ENCODE measurements at places on chromosomes 6 and 20.
A peak's percentile ranks its signal among the peaks of the same experiment; 100 is the strongest.

DNA sequence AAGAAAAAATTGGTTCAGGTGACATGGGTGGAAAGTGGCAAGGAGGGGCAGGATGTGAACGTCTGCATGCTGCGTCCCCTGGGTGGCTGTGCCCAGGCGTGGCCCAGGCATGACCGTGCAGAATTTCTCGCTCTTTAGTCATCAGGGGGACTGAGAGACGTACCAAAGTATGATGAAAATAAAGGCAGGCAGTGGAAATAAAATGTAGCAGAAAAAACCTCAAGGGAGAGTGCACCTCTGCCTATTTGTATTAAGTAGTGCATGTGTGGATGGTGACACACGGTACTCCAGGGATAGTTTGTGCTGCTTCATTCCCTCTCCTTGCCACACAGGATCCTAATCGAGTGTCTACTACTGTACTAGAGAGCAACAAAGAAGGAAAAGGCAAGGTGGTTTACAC lies 81.1 kb downstream of the ATP9A start:
- no peak for DNase-seq

- DNase-seq = no peak
Measured at GRCh38 chr6:40517654-40518053, 69.5 kb downstream of the LRFN2 start.

- DNase-seq = no peak
Measured at GRCh38 chr20:10079964-10080363, 45.2 kb downstream of the ANKEF1 start.

GRCh38 chr6:159170333-159170672 lies 1.1 kb downstream of the FNDC1 start:
- DNase-seq = no peak

- DNase-seq = no peak
Measured at GRCh38 chr20:19777315-19777714, 19.3 kb downstream of the RIN2 start.

- DNase-seq = no peak
Measured at GRCh38 chr20:48335308-48336050, 492.3 kb downstream of the PREX1 start.

- peak; percentile 6 for DNase-seq
Measured at GRCh38 chr6:132715204-132715603, 1.3 kb upstream of the VNN1 start.

DNA sequence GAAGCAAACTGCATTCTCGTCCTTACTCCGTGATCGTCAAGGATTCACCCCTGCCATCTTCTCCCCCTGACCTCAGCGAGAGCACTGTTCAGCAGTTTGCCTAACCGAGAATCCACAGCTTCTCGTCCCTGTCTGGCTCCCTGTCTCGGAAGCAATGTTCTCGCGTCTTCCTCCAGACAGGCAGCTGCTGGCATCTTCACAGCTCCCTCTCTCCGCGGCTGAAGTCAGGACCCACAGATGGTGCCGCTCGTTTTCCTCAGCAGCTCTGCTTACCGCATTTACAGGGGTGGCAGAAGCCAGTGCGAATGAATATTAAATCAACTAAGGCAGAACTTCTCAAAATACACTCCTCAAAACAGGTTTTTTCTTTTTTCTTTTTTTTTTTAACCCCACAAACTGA lies 18.9 kb upstream of the SLC22A2 start:
- DNase-seq = no peak

All from occipital lobe (tissue), 3 donors.